A549 treated with Hydrocortisone at 1 μM for 4 hours (cell line): ENCODE measurements at places on chromosomes 2 and 18. TPM values are rescaled to one million over a fixed set of nuclear protein-coding genes. Genes with fewer than 3 reads are reported as not detected.

The ZNF532 gene
- 16.7 to 29.5 TPM (median 22.1 TPM) in 5 replicates for total RNA-seq

The MC4R gene
- not detected in 5 replicates for total RNA-seq

The POTEC gene
- total RNA-seq: not detected in 5 replicates

The SERPINB12 gene
- total RNA-seq: not detected in 5 replicates

The ATP6V1C2 gene
- total RNA-seq: 0.15 to 0.35 TPM (median 0.32 TPM) in 5 replicates

The CFLAR gene
- total RNA-seq: 82.5 to 120 TPM (median 99.8 TPM) in 5 replicates

The ILKAP gene
- 37.9 to 43.8 TPM (median 39.6 TPM) in 5 replicates for total RNA-seq

The ALLC gene
- 0.07 TPM in 1 of 5 replicates, not detected in the others for total RNA-seq

The IL36A gene
- total RNA-seq: not detected in 5 replicates

The UCN gene
- total RNA-seq: 0.61 to 2.6 TPM (median 1.7 TPM) in 5 replicates
